Hair follicle dermal papilla cell (primary cell): ENCODE measurements at places on chromosomes 13 and 19. TPM values are rescaled to one million over a fixed set of nuclear protein-coding genes. Genes with fewer than 3 reads are reported as not detected.

The LRRC8E gene
- 13.7 and 13.8 TPM in 2 replicates for total RNA-seq

The CILP2 gene
- total RNA-seq, result 0.32 and 0.36 TPM in 2 replicates

The ATP1A3 gene
- not detected in 2 replicates for total RNA-seq

The PRR12 gene
- total RNA-seq, result 3.9 and 4.4 TPM in 2 replicates

The POU2F2 gene
- total RNA-seq, result 2.9 and 5.3 TPM in 2 replicates
